ENCODE measurements at places on chromosomes 12 and 14.

DNA sequence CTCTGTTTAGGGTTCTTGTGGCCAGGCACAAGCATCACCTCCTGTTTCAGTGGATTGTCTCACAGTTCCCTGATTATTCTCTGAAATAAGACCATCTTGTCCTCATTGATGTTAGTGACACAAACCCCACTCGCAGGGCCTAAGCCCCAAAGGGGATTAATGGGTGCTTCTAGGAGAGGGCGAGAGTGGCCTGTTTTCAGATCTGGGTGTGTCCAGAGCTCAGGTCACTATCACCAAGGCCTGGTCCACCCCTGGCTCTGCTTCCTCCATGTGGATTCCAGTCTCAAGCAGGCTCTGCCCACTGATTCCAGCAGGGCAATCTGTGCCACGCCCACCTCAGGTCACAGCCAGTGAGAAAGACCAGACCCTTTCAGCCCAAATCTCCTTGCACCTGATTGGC is 361.9 kb downstream of the ADGRD1 start:
- no peak for DNase-seq

- no peak for DNase-seq
These were observed 174.0 kb upstream of the DIO2 start for GRCh38 chr14:80385336-80385735.

- DNase-seq = no peak
These were observed 1.4 kb downstream of the RAN start for GRCh38 chr12:130873106-130873795.

GRCh38 chr12:124394462-124395128 is 99.7 kb downstream of the RFLNA start:
- DNase-seq = no peak

DNA sequence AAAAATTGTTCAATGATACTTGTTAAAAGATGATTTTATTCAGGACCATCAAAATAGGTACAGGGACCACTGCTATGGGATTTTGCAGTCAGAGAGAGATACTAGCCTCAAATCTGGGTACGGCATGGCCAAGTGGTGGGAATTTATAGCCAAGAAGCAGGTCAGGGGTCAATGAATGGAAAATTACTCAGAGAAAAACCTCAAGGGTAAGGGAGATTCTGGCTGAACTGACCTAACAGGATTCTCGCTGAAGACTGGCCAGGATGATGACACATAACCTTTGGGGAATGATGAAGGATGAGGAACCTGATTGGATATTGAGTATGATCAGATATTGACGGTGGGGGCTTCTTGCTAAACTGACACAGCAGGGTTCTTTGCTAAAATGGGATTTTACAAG is 32.7 kb downstream of the DEPDC4 start:
- DNase-seq = no peak

GRCh38 chr12:108123402-108123801 is 5.7 kb upstream of the WSCD2 start:
- no peak for DNase-seq

DNA sequence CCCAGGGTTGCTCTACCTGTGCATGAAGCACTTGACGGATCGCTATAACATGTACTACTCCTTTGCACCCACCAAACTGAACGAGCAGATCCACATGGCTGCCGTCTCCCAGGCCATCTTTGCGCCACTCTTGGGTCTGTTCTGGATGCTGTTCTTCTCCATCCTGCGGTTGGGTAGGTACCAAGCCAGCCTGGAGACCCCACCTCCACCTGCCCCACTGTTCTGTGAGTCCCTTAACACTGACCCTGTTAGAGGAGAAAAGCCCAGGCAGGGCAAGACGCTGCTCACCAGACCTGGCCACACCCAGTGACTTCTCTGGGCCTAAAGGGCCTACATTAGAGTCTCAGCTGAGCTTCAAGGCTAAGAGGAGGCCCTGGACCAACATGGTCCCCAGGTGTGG is 21.7 kb downstream of the NGB start:
- DNase-seq = no peak

GRCh38 chr12:67193704-67194103 is 75.5 kb upstream of the CAND1 start:
- DNase-seq = peak; percentile 14

DNA sequence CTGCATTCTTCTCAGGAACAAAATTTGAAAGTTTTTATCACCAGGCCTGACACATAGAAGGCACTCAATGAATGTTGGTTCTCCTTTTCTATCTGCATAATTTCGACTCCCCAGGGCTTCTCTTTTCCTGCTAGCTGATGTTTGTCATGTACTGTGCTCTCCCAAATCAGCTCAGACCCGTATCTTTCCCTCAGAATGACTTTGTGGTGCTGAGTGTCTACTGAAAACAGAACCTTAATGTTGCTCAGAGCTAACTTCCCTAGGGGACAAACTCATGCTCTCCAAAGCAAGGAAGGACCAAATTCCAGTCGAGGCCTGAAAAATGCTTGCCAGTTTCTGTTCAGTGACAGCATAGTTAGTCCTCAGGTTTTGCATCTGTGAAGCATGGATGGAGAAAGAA is 1.9 kb downstream of the ARHGDIB start:
- no peak for DNase-seq

DNA sequence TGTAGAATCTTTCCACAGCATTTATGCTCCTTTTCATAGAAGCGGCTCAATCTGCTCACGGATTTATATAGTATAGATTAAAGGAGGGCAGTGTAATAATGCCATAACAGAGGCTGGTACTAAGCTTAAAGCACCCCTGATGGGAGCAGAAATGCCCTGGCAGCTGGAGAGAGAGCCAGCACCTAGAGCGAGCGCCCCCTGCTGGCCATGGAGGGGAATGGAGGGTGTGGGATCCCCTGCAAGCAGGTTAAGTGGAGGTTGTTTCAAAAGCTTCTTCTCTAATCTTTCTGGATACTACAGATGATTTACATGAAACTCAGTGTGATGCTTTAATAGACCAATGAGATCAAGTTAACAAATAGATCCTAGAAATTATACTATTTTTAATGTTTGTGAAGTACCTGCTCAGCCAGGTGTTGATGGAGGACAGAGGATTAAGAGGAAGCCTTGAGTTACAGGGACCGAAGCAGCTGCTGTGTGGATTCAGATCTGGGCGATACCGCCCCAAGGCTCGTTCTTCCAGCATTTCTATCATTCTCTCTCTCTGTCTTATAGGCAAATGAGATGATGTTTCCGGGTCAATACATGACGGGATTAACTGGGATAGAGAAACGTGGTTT is 1519.3 kb upstream of the TMEM132C start:
- DNase-seq = no peak

DNA sequence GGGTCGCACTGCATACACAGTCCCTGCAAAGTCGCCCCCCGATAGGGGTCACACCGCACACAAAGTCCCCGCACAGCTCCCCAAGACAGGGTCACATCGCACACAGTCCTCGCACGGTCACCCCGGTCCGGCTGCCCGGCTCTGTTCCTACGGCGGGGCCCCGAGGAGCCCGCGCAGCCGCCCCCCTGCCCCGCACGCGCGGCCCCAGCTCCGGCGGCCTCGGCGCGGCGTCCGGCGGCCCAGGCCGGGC is 300 bp downstream of the SSH1 start:
- DNase-seq = no peak

GRCh38 chr12:95998611-95999286 is 2.6 kb upstream of the HAL start:
- peak; percentile 19 for DNase-seq

- DNase-seq = no peak
These were observed 31.8 kb upstream of the DNM1L start for GRCh38 chr12:32647275-32647674.

DNA sequence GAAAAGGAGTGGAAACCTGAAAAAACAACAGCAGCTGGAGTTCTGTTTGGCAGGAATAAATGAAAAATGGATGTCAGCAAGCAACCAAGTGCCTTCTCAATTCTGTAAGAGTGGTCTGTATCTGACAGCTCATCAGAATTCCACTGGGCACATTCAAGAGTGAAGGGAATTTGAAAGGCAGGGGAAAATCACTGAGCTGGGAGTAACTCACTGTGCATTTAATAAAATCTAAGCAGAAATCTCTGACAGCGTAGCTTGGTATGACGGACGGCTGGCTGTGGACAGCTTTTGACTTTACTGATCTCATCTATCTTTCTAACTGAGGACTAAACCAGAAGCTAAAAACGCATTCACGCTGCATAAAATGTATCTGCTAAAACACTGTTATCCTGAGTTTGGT is 153.4 kb downstream of the RIMBP2 start:
- no peak for DNase-seq

All from LNCaP clone FGC (cell line).